ENCODE measurements at places on chromosomes 6 and 20.

DNA sequence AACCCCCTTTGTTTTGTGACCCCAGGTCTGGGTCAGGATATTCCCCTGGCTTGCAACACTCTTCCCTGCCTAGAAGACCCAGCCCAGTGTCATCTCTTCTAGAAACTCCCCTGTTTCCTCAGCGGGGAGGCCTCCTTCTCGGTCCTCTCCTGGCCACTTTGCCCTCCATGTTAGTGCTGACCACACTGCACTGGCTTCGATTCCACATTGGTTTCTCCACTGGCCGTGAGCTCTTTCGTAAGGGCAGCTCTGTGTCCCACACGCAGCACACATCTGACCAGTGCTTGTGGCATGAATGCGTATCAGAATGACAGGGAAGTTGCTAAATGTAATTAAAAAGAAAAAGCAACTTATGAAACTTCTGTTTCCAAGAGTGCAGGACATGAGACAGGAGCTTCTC is 49.4 kb upstream of the FNDC1 start:
- DNase-seq, result no peak

GRCh38 chr20:40192529-40192928 is 496.5 kb downstream of the MAFB start:
- DNase-seq, result no peak

GRCh38 chr6:160986851-160987250 is 4.7 kb upstream of the MAP3K4 start:
- DNase-seq, result no peak

GRCh38 chr6:50921968-50922367 is 103.3 kb downstream of the TFAP2B start:
- DNase-seq, result no peak

DNA sequence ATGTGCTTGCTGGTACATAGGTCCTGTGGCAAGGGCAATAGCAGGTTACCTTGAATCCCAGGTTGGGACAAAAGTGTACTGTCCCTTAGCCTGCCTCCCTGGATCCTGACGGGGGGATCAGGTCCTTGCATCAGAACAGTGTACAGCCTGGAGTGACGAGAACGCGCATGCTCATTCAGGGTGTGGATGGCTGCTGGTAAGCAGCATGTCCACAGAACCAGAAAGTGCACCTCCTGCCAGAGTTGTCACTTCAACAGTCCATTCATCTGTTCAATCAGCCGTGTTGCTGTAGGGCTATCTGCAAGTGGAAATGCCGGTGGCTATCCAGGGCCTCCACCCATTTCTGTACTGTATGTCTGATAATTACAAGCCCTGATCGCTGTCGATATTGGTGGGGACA is 236.3 kb upstream of the SOX4 start:
- DNase-seq, result no peak

DNA sequence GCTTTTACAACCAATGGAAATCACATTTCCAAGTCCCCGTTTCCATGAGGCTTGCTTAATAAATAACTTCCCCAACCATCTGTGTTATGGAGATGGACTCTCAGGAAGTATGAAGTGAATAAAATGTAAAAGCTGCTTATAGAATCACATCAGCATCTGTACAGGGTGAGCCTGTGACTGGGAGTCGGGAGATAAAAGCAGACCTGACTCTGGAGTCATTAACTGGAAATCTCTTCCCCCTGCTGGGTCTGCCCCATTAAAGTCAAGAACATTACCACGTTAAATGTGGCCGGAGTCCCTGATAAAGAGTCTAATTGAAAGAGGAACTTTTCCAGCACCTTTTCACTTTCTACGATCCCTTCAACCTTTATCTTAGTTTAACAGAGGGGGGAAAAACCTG is 368.5 kb downstream of the DOK5 start:
- DNase-seq, result no peak

DNA sequence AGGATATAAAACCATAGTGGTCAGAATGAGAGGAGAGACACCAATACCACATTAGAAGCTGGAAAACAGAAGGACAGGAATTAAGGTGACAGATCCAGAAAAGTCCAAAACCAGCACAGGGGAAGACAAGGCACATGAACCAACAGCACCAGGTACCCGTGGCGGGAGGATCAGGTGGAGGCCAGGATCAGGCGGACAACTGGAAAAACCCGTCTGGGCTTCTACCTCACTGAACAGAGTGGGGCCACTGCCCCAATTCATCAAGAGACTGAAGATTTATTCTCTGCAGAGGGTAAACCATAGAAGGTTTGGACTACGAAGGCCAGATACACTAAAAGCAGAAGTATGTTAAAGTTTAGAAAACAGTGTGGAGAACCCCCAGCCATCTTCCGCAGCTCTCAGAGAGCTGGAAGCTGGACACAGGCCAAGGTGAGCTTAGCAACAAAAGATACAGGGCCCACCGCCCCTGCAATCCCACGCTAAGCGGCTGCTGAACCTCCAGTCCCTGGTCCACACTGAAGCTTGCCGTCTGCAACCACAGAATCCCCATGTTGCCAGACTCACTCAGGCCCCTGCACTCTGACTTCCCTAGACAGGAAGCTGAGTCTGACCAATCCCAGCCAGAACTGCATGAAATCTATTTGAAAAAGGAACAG is 29.9 kb downstream of the ABHD12 start:
- DNase-seq, result no peak

- no peak for DNase-seq
These were observed 118.9 kb upstream of the EXOC2 start for GRCh38 chr6:811831-812230.

DNA sequence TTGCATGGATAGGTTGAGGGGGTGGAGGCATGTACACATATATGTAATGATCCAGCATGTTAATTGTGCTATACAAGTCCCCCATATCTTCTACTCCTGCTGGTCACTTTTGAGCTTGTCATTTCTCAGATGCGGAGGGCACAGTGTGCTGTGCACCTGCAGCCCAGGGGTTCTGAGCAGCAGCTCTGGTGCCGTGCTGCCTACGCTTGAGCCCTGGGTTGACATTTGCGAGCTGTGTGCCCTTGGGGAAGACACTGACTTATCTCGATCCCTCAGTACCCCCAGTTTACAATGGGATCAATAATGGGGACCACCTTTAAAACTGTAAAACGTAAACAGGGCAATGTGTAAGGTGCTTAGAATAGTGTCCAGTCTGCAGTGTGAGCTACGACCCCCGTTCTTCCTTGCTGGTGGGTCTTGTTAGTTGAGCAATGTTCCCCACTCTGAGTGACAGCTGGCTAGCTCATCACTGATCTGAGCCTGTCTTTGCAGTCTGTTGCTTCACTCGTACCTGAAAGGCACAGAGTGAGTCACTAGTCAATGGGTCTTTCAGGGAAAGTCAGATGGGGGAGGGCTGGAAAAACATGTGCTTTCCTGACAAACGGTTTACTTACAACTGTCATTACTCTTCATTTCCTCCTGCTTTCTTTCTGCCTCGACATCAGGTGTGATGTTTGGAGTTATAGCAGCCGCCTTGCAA is 91.7 kb downstream of the SLC2A10 start:
- no peak for DNase-seq

DNA sequence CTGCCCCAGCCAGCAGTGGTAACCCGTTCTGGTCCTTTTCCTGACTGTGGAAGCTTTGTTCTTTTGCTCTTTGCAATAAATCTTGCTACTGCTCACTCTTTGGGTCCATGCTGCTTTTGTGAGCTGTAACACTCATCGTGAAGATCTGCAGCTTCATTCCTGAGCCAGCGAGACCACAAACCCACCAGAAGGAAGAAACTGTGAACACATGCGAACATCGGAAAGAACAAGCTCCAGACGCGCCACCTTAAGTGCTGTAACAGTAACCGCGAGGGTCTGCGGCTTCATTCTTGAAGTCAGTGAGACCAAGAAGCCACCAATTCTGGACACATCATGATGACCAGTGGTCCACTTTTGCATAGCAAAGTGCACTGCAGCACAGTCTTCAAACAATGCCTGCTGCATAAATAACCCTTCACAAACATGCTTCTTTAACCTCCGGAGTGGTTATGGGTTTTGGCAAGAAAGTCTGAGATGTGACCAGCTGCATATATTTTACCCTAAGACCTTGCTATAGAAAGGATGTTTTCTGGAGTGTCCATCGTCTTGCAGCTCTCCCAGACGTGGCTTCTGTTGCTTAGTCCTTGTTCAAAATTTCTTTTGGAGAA is 8.9 kb upstream of the MUC22 start:
- DNase-seq, result no peak

- no peak for DNase-seq
These were observed 973 bp downstream of the CD40 start for GRCh38 chr20:46119028-46119546.

GRCh38 chr20:62739581-62740285 is 31.1 kb downstream of the NTSR1 start:
- peak; percentile 40 for DNase-seq

DNA sequence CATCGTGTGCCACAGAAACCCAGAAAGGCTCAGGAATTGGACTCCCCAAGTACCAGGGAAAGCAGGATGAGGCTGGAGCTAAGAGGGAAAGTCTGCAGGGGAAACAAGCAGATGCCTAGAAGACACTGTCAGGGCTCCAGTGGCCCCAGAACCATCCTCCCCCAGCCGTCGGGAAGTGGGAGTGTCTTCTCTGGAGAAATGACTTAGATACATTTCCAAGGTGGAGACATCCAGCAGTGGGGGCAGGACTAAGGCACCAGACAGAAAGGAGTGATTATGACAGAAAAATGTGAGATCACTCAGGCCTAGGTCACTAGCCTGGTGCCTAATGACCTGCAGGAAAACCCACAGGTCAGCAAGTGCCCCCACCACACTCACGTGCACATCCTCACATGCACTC is 36.0 kb upstream of the VSX1 start:
- no peak for DNase-seq

GRCh38 chr20:46341074-46342009 is 33.0 kb upstream of the CDH22 start:
- DNase-seq, result no peak

GRCh38 chr20:722822-723644 is 45.3 kb downstream of the SLC52A3 start:
- DNase-seq, result no peak

DNA sequence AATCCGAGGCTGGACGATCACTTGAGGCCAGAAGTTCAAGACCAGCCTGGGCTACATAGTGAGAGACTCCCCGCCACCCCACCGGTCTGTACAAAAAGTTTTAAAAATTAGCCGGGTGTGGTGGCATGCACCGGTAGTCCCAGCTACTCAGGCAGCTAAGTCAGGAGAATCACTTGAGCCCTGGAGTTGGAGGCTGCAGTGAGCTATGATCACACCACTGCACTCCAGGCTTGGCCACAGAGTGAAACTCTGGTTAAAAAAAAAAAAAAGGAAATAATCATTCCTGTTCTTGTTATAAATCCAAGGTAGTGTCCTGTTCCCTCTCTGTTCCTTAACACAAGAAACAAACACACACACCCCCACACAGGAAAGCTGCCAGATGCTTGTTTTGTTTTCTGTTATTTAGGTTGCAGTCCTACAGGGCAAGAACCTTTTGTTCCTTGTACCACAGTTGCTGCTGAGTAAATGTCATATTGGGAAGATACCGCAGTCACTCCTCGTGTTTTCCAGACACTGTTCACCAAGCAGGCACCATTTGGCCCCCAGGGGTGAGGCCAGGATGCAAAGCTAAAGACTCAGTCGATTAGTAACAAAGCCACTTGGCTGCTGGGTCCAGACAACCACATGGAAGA is 28.9 kb downstream of the ASIP start:
- DNase-seq, result no peak

DNA sequence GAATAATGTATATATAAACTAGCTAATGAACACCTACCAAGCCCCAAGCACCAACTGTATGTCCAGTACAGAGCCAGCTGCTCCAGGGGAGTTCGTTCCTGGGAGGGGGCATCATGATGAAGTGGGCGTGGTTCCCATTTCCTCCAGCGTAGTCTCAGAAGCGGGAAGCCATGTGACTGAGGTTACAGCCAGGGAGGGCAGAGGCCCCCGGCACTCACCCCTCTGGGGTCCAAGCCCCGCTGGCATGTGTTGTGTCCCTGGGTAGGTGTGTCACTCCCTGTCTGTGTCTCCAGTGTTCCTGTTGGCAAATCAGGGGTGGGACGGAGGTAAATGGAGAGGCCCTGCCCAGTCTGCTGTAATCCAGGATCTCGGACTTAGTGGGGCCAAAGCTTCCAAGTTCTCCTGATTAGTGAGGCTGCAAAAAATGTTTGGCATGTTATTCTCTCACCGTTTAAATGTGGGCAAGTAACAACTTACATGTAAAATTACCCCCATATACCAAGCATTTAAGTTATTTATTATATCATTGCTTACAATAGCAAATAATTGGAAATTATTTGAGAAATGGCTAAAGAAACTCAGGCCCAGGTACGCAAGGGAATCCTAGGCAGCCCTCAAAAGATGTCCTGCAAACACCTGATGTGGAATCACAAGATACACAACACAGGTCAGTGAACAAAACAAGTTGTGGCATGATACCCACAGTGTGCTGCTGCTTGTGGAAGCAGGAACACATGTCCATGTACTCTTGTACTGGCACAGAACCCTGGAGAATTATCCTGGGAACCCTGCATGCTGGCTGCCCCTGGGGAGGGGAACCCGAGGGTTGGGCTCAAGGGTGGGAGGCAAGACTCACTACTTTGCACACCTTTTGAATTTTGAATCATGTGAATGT is 22.2 kb downstream of the FAM110A start:
- DNase-seq, result no peak

GRCh38 chr20:49375170-49375569 is 97.3 kb upstream of the ZNFX1 start:
- no peak for DNase-seq

GRCh38 chr6:31915351-31915750 is 12.2 kb upstream of the C2 start:
- no peak for DNase-seq

DNA sequence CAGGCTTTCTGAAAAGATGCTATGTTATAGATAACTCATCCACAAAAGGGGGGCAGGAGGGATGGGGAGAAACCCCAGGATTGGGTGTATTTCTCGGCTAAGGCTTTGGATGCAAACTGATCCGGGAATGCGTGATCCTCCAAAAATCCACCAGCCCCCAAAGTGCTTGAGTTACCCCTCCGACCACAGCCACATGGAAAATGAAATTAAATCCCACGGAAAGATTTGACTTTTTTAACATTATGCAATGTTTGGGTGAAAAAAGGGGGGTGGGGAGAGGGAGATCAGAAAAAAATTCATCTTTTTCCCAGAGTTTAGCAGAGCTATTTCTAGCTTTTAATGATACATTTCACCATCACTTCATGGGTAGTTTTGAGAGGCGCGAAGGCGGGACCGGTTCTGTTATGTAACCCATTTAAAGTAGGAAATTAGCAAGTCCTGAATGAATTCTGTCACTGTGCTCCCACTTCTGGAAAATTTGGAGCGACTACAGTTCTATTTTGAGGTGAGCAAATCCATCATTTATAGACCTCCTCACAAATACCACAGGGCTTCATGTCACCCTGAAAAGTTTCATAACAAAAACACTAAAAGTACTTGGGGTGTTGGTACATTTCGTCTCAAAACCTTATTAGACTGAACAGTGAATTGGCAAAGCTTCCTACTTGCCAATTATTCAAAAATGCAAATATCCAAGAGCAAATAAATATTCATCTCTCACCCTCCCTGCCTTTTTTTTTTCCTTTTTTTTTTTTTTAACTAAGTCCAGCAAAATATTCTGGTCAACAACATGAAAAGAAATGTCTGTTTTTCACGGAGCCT is 51.9 kb upstream of the NFATC2 start:
- no peak for DNase-seq

All from activated CD8-positive, alpha-beta memory T cell treated with anti-CD3 and anti-CD28 coated beads, Interleukin-2, amount 50 U/mL, for 4 hours (primary cell).